ENCODE measurements at places on chromosomes 1 and 21.

- no peak for DNase-seq
Measured at GRCh38 chr1:205315008-205315618, 6.4 kb downstream of the NUAK2 start.

DNA sequence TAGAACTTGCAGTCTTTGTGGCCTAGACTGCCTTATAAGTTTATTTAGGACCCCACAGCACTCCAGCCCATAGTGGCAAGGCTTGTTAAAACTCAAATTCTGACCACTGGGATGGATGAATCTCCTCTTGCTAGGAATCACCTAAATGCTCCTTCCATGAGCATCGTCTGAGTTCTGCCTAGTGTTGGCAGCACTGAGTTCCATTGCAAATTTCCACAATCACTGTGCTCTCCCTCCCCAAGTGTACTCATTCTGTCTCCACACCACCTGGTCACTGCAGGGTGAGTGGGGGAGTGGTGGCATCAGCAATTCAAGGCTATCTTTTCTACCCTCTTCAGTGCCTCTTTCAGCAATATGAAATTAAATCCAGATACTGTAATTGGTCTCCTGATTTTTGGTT lies 46.7 kb upstream of the PTBP2 start:
- DNase-seq: no peak

DNA sequence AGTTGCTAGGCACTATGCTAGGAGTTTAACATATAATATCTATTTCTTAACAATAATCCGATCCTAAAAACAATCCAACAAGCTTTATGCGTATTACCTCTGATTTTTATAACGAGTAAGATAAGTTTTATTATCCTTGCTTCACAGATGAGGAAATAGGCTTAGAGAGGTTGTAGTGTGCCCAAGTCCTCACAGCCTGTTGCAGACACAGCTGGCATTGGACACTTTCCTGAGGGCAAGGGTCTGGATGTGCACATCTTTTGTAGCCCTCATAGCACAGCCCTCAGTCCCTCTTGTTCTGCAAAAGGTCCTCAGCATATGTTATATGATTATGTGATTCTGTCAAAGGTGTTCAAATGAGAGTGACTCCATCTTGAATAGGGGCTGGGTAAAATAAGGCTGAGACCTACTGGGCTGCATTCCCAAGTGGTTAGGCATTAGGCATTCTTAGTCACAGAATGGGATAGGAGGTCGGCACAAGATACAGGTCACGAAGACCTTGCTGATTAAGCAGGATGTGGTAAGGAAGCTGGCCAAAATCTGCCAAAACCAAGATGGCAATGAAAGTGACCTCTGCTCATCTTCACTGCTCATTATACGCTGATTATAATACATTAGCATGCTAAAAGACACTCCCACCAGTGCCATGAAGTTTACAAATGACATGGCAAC lies 75.7 kb upstream of the F3 start:
- DNase-seq: no peak

GRCh38 chr1:78501203-78501602 lies 10.4 kb downstream of the PTGFR start:
- no peak for DNase-seq

DNA sequence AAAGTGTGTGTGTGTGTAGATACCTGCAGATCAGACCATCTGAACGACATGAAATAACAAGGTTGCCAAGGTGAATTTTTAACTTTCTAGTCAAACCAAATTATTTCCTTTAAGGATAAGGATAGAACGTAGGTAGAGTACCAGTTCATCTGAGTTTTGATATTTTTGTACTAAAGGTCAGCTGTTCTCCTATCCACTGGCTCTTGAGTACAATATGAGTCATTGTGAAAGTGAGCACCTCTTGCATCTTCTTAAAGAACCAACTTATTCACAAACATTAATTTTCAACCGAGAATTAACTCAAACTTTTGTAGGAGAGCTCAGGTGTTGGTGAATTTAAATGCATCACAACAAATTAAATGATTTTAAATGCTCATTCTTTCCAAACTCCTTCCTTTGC lies 71.5 kb downstream of the IFI44 start:
- no peak for DNase-seq

All from activated CD4-positive, alpha-beta memory T cell treated with anti-CD3 and anti-CD28 coated beads, Interleukin-2, amount 10 ng/mL, durations not matched to agents 7 days and 5 days (primary cell).